ENCODE measurements at places on chromosomes 6 and 20.

DNA sequence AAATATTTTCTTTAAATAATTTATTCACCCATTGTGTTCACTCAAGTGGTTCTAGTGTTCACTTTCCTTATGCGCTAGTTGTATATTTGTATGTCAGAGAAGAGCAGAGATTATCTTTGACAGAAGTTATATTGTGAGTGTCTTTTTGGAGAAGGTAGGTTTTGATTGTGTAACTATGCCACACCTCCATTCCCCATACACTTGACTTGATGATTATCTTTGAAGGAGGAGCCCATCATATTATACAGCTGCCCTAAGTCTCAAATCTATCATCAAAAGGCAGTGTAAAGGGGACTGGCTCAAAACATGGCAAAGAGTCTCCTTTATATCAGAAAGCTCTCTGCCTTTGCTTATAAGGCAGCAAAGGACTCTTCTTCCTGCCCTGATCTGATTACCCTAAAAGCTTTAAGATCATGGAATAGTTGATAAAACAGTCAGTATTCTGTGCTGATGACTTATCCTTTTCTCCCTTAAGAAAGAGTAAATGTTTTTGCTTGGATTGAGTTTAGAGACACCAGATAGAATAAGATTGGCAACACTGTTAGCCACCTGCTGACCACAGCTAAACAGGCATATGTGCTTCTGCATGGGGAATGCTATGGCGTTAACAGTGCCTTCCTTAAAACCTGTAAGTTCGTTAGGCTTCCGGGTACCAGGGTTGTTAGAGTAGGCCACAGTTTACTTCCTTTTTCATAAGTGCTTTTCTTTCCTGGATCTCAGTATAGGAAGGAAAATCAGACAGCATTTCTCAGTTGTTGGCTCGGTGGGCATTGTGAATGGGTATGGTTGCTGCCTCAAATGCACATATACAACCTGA, 22.6 kb downstream of the TOP1 start:
- no peak for DNase-seq

DNA sequence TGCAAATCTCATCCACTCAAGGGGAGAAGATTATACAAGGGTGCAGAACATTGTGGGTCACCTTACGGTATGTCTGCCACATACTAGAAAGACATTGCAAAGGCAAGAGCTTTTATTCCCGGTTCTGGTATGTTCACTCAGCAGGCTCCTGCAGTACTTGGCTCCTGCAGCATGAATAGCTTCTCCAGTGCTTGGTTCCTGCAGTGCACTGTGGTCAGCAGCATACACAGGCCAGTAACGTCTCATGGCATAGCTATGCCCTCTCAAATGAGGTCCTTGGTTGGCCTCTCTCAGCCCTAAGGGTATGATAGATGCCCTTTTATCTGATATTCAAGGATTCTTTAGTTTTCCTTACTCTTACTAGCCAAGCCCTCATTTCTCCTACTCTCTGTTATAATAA, 12.6 kb downstream of the TCP11 start:
- DNase-seq, result no peak

DNA sequence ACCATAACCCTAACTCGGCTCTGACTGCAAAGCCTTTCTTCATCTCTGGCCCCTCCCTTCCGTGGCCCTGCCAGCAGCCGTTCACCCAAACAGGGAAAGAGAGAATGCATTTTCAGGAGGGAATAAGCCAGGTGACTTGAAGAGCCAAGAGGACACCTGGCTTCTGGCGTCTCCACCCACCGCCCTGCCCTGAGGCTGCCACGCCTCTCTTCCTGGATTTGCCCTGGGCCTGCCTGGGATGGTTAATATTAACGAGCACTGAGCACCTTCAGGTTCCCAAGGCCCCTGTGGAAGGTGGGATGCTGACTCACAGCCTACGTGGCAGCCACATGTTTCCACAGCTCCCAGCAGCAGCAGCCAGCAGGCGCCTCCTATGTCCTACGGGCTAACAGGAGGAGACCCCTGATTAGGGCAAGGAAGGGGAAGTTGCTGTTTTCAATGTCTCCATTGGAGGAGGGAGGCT, 138.0 kb upstream of the RREB1 start:
- no peak for DNase-seq

DNA sequence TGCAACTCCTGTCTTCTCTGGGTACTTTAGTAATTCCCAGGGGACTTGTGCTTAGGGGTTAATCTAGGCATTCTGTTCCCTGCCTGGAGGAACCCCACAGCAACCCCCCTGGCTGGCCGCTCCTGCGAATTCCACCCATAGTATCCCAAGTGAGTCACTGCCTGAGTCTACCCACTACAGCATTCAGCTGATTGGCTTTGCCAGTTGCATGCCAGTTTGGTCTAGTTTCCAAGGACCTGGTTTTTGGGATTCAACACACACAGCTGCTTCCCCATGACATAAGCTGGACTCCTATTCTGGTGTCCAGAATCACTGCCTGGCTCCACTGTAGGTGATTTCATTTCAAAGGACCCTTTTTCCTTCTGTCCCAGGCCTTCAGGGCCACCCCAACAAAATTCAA, 40.3 kb downstream of the PLCG1 start:
- DNase-seq, result no peak

GRCh38 chr6:89574910-89575561, 63.5 kb downstream of the LYRM2 start:
- no peak for DNase-seq

DNA sequence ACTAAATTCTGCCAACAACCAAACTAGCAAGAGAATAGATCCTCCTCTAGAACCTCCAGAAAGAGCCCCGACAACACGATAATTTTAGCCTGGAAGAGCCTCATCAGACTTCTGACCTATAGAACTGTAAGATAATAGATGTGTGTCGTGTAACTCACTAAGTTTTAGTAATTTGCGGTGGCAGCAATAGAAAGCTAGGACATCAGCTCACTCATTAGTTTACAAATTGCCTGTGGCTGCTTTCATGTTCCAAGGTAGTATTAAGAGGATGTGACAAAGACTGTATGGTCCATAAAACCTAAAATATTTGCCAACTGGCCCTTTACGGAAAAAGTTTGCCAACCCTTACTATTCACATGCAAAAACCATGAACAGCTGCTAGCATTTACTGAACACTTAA, 17.3 kb downstream of the CYP24A1 start:
- no peak for DNase-seq

- no peak for DNase-seq
Observed at GRCh38 chr6:148407372-148407771, 64.7 kb downstream of the SASH1 start.

- no peak for DNase-seq
Observed at GRCh38 chr6:123089226-123089625, 93.2 kb downstream of the CLVS2 start.

- DNase-seq, result no peak
Observed at GRCh38 chr6:27814665-27815424, 97.4 kb downstream of the OR2B2 start.

DNA sequence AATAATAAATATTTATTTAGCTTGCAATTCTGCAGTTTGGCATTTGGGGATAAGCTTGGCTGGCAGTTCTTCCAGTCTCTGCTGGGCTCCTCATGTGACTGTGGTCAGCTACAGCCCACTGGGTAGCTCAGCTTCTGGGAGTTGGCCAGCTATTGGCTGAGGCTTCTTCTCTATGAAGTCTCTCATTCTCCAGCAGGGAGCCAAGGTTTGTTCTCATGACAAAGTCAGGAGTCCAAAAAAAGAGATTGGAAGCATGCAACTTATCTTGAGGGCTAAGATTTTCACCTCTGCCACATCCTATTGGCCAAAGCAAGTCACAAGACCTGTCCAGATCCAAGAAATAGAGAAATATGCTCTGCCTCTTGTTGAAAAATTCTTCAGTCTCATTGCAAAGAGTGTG, 94.6 kb downstream of the SNAP25 start:
- DNase-seq, result no peak

DNA sequence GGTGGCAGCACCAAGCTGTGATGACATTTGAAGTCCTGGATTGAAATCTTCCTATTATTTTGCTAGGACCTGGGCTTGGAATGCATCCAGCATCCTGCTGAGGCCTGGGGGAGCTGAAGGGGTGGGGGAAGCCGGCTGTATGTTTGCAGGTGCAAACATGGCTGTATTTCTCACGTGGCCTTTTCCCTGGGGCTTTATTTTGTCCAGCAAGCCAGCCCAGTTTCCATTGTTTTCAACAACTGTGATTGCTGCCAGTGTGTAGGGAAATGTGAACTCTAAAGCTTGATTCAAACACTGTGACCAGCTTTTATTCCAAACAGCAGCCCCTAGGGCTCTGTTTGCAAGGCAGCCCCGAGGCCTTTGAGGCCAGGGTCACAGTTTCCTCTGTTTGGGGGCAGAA, 683.0 kb downstream of the DHX35 start:
- DNase-seq, result no peak

DNA sequence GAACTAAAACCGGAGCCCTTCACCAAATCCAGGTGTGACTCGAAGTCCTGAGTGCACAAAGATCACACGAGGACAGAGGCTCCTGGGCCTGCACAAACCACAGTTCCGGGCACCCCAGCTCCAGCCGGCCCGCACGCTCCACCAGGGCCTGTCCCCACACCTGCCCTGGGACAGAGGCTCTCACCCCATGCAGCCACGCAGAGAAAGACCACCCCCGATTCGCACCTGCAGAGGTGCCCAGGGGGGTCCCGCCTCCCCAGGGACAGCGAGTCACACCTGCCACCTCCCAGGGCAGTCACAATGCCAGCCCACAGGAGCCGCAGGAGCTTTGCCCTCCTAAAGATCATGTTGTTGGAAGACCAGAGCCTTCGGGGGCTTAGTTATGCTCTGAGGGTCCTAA, 25.4 kb upstream of the MRGBP start:
- no peak for DNase-seq
